ENCODE measurements at places on chromosomes 4 and X.

DNA sequence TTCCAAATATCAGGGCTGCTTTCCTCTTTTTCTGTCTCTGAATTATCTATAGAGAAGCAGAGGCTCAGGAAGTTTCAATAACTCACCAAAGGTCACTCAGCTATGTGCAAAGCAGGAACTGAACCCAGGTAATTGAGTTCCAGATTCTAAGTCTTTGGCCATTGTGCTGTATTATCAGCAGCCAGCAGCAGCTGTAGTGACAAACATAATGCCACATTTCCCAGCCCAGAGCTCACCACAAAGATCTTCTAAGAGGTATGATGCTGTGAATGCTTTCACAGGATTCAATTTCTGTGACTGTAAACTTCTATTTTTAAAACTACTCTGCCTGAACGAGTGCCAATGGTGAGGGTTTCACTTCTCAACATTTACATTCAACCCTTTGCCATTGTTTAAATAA is 56.4 kb downstream of the SPOCK3 start:
- DNase-seq, result no peak

- DNase-seq, result no peak
Measured at GRCh38 chrX:110210417-110211139, 107.3 kb downstream of the AMMECR1 start.

GRCh38 chr4:60096676-60097075 is 1103.5 kb upstream of the ADGRL3 start:
- no peak for DNase-seq

GRCh38 chr4:39893693-39894072 is 84.0 kb downstream of the PDS5A start:
- no peak for DNase-seq

GRCh38 chrX:140292961-140293360 is 211.9 kb downstream of the SOX3 start:
- no peak for DNase-seq

- DNase-seq, result no peak
Measured at GRCh38 chr4:86357608-86358007, 2.2 kb downstream of the MAPK10 start.

DNA sequence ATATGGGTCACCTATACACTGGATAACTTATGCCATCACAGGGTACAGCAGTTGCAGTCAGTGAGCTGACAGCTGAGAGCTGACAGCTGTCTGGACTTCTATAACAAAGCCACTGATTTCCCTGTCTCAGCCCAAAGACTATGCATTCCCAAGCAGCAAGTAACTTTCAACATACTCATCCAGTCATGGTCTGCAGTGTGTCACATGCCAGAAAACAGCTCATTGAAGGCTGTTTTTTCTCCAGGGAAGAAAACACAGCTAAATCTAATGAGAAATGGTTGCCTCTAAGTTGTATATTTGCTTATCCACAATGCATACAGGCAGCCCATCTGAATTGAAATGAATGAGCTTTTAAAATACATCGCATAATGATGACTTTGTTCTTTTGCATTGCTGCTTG is 6.3 kb downstream of the KIAA1210 start:
- no peak for DNase-seq

DNA sequence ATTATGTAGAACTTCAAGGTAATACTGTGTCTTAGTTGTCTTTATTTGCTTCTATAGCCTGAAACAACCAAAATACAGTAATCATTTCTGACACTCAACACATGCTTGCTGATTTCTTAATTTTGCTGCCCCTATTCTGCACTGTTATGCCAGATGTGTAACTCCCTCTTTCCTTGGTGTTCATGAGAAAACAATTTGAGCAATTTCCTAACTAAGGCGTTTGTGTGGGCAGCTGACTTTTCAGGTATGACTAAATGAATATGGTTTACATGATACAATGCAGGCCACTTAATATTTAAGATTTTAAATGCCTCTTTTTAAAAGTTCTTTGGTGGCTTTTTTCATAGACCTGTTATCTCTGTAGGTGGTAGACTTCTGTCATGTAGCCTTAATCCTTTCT is 46.1 kb upstream of the CENPE start:
- no peak for DNase-seq

- DNase-seq, result peak; percentile 29
Measured at GRCh38 chr4:184287697-184288255, 70.1 kb upstream of the ENPP6 start.

DNA sequence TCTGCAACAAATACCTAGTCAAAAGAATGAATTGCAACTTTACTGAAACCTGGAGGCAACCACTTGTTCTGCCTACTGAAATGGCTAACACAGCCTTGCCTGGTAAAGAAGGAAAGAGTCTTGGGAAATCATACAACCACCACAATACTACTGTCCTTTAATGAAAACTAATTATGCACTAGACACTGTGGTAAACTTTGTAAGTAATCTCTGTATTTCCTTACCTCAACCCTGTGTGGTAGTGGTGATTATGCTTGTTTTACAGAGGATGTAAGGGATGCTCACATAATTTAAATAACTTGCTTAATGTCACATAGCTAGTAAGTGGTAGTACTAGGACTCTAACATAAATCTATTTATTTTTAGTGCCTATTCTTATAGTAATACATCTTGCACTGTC is 44.7 kb downstream of the TMEM156 start:
- DNase-seq, result no peak

GRCh38 chr4:106707776-106708463 is 328.2 kb downstream of the DKK2 start:
- DNase-seq, result no peak

- DNase-seq, result no peak
Measured at GRCh38 chr4:16524911-16525554, 298.8 kb upstream of the TAPT1 start.

GRCh38 chr4:107709916-107710315 is 10.1 kb downstream of the PAPSS1 start:
- DNase-seq, result no peak

DNA sequence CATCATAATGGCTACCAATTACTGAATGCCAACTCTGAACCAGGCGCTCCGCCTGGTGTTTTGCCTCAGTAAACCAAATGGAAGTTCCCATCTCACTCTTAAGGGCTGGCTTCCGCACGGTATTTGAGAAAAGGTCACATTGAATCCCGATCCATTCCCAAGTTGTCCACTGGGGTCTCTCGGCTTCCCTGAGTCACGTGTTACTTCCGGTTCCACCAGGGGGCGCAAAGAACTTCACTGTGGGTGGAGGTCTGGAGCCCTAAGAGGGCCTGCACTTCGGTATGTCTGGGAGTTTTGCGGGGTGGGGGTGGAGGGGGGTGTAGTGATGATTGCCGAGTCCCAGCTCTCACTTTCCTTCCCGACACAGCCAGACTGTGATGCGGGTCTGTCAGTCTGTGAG is 13.4 kb upstream of the NHS start:
- no peak for DNase-seq

DNA sequence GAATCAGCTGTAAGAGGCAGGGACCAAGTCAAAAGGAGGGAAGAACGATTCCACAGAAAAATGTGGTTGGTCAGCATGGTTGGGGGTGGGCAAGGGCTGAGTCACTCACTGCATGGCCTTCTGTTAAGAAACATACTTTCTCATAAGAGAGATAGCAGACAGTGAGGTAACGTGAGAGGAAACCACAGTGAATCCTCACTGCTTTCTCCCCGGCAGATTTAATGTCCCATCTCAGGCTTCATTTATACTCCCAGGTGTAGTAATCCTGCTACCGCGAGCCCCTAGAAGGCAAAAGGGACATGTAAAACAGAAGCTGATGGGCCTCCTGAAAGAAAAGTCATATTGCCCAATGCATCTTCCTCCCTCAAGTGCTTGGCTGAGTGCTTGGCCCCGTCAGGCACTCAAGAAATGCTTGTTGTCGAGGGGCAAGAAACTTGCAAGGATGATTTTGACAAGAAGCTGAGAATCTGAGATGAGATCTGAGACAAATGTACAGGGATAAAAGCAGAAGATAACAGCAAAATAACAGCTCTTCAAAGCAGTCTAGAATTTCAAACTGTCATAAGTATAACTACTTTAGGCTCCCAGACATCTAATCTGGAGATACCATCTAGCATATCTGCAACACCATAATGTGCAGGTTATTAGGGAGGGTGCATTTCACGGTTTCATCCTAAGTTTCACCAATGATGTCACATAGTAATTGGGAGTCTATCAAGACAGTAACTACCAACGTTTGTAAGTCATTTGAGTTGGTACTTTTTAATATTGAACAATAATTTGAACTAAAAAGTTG is 40.2 kb downstream of the SH3KBP1 start:
- DNase-seq, result no peak

DNA sequence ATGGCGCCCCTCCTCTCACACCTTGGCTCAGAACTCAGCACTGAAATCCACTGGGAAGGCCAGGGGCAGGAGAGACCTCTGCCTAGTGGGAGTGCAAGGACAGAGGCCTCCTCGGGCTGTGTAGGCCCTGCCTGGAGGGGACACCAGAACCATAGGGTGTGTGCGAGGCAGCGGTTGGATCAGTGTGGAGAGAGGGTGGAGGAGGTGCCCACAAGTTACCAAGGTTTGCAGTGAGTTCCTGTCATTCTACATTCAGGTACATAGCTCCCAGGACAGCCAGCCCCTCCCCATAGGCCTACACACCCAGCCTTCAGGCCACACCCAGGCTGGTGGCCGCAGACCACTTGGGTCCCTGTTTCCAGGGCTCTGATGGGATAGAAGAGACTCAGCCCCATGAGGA is 19.2 kb upstream of the SPON2 start:
- no peak for DNase-seq

- DNase-seq, result no peak
Measured at GRCh38 chr4:27628609-27629008, 768.0 kb downstream of the STIM2 start.

GRCh38 chrX:40530509-40530908 is 50.3 kb upstream of the ATP6AP2 start:
- DNase-seq, result no peak
